ENCODE measurements at places on chromosomes 5 and 9.

DNA sequence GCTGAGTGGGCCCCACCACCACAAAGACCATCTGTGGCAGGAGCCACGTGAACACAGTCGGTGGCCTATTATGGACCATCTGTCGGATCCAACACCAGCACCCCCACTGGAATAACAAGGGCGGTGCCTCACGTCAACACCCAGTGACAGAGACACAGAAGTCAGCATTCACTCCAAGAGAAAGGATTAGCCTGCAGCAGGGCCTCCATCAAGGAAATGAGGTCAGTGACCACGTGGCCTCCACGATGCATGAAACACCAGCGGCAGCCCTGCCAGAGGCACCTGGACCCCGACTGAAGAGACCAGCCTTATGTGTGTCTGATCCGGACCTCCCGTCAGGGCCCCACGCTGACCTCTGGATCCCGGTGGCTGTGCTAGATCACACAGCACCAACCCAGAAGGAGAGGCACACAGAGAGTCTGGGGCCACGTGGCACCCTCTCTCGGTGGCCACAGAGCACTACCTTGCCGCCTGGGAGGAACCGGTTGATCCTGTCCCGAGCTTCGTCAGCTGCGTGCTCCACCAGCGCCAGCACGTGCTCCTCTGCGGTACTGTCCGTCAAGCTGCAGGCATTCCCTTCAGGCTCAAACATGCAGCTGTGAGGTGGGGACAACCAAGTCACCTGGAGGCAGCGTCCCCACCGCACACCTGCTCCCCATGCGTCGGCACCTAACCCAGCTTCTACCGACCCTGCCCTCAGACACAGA, 9.0 kb downstream of the BRD9 start:
- DNase-seq, result peak; percentile 56

DNA sequence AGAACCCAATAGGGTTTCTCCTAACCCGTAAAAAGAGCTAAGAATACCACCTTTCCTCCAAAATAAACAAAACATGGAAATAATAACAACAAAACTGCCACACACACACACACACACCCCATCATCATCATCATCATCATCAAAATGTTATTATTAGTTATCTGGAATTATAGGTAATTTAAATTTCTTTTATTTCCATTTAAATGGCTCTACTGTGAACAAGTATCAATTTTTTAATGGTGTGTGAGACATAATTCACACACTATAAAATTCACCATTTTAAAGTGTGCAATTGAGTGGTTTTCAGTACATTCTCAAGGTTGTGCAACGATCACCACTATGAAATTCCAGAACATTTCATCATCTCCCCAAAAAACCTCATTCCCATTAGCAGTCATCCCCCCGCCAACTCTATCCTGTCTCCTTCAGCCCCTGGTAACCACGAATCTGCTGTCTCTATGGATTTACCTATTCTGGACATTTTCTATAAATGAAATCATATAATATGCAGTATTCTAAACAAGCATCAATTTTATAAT, 172.7 kb downstream of the ROR2 start:
- DNase-seq, result no peak

DNA sequence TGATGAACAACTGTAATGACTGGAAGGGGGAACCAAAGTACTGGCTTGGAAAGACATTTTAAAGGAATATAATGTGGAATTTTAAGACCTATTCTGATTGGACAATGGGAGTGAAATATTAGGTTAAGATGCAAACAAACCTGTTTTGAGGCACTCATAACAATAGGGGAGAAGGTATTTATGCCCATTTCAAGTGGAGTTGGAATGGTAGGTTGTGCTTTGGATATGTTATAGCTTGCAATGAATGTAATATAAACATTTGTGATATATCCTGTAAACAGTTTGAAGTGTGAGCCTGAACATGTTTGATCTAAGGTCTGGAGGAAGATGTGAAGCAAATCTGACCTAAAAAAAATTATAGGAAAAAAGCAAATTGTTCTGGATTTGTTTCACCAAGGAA, 129.6 kb upstream of the GRHPR start:
- no peak for DNase-seq

- DNase-seq, result no peak
These were observed 479.8 kb upstream of the CTNND2 start for GRCh38 chr5:12384005-12384404.

- DNase-seq, result no peak
These were observed 15.4 kb downstream of the TSPAN17 start for GRCh38 chr5:176662371-176663333.

DNA sequence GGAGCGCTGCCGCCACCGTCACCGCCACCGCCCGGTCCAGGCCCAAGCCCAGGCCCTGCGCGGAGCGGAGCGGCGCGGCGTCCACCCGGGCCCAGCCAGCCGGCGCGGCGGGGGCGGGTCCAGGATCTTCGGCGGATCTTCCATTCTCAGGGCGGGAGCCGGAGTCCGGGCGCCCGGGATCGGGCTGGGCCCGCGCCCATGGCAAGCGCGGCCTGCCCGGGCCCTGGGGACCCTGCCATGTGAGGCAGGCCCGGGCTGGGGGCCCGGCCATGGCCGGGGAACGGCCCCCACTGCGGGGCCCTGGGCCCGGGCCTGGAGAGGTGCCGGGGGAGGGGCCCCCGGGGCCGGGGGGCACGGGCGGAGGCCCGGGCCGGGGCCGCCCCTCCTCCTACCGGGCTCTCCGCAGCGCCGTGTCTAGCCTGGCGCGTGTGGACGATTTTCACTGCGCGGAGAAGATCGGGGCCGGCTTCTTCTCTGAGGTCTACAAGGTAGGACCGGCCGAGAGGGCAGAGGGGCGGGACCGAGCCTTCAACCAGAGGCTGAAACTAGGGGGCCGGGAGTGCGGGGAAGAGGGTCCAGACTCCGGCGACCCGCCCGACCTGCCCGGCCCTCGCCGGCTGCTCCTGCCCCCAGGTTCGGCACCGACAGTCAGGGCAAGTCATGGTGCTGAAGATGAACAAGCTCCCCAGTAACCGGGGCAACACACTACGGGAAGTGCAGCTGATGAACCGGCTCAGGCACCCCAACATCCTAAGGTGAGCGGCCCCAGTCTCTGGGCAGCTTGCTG, 482 bp downstream of the TESK1 start:
- no peak for DNase-seq

DNA sequence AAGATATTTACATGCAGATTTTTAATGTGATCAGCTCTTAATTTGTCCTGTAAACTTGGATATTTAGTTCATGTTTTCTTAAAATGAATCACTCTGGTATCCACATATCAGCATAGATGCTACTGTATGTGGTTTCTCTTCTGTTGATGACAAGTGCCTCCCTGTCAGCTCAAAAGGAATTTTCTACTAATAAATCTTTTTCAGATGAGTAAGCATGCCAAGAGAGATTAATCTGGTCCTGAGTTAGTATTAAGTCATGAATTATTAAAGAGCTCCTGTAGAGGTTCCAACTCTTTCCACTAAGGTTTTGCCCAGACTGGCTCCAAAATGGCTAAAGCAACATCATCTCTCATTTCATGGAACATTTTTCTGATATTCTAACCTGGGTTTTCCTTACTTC, 129.2 kb downstream of the GOLPH3 start:
- no peak for DNase-seq

DNA sequence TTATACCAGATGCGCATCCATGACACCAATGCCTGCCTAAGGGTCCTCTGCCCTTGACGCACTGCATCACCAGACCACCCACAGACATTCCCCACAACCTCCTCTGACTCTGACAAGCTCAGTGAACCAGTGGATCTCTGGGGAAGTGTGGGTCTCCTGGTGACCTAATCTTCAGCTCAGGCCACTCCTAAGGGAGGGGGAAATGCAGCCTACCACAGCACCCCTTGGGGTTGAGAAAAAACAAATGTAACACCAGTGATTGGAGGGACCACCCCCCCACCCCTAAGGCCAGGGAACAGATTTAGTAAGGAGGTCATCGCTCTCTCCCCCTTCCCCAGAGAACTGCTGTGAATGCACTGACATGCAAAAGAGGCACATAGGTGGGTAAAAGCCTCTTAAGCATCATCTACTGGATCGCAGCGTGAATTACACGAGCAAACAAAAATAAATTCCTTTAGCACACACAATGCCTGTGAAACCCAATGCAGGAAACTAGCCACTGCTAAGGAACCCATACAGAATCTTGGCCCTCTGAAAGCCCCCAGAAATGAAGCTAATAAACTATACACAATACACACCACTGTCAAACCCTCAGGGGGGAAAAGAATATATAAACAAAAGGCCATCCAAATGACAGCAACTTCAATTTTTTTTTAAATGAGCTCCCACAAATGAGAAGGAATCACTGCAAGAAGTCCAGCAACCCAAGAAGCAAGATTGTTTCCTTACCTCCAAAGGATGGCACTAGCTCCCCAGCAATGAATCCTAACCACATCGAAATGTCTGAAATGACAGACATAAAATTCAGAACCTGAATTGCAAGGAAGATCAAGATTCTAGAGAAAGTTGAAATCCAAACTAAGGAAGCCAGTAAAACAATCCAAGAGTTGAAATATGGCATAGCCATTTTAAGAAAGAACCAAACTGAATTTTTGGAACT, 513.7 kb upstream of the PTGER4 start:
- no peak for DNase-seq

DNA sequence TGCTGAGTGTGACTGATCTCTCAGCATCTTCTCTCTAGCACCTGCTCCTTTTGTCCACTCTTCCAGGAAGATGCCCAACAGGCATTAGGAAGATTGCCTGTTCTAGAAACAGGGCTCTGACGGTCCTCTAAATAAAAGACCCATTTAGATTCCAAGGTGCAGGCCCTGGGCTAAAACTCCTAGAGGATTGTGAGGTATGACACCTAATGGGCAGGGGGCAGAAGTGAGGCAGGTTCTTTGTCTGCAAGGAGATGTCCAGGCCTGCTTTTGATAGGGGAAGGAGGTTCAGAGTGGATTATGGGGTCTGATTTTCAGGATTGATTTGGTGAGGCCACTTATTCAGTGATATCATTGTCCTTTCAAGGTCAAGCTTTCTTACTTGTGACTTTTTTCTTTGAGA, 140.8 kb upstream of the TRPC7 start:
- no peak for DNase-seq

GRCh38 chr9:21864505-21864904, 62.1 kb downstream of the MTAP start:
- no peak for DNase-seq

DNA sequence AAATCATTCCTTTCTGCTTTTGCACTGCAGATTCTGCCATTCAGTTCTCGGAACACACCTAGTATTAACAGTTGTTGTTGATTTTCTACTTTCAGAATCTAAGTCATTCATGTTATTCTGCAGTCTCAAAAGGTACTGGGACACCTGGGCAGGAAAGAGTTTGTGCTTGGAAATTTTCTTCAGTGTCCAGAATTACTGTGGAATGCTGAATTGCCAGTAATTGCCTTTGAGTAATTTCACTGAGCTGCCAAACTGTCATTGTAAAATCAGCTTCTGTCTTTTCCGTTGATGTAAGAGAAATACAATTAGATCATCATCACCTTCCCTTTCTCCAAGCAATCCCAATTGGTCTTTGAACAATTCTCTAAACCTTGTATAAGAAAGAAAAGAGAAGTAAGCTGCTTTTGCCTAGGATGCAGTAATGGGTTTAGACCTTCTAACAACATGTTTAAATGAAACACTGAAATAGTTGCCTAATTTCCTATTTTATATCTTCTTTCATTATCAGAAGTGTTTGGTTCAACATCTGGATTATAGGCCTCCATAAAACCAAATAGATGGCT, 75.7 kb upstream of the TGFBR1 start:
- DNase-seq, result no peak

GRCh38 chr5:108531367-108532128, 149.7 kb upstream of the FBXL17 start:
- DNase-seq, result no peak

- DNase-seq, result no peak
These were observed 15.4 kb downstream of the HACD4 start for GRCh38 chr9:21015995-21016394.

DNA sequence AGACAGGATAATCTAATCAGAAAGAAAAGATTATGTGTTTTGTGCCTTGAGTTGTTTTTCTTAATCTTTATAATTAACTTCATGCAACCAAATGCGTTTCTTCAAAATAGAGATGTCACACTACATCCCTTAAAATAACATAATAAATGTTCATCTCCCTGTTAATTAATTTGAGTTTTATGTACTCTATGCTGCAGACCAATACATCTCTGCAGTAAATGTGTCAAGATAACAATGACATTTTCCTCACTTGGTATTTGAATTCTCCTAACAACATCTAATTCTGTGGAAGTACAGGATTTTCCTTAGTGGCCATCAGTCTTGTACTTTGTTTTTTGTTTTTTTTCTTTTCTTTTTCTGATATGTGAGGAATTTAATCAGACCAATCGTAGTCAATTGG, 279.2 kb upstream of the TYRP1 start:
- DNase-seq, result no peak

DNA sequence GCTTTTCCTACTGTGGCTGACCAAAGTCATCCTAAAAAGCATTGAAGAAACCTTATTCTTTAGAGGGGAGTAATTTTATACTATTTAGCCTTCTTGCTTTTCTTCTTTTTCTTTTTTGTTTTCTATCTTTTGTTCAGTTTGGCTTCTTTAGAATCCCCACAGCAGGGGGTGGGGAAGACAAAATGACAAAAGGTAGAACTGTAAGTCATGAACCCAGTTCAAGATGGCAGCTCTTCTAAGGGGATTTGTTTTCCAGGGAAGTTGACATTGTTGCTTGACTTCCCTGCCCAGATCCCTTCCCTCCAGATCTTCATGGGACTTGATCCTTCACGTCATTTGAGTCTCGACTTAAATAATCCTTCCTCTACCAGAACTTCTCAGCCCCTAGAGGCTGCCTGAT, 692.4 kb upstream of the DMAC1 start:
- DNase-seq, result no peak

DNA sequence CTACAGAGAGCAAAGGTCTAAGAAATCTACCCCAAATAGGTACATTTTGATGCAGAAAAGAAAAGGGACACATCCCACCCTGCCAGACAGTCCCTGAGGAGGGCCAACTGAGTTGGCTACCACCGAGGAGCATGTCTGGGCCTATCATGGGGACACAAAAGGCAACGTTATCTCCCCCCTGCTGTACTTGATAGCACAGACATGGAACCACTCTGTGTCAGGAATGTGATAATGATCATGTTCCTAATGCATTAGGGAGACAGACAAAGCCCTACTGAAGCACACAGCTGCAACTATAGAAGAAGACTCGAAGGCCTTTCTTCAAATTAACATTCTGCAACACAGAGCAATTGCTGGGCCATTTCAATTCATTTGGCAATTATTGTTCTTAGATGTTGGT, 84.5 kb downstream of the ENC1 start:
- no peak for DNase-seq

GRCh38 chr9:109861499-109861898, 81.5 kb downstream of the PALM2AKAP2 start:
- peak; percentile 42 for DNase-seq

- DNase-seq, result no peak
These were observed 494.5 kb upstream of the GRAMD2B start for GRCh38 chr5:125928663-125929062.

DNA sequence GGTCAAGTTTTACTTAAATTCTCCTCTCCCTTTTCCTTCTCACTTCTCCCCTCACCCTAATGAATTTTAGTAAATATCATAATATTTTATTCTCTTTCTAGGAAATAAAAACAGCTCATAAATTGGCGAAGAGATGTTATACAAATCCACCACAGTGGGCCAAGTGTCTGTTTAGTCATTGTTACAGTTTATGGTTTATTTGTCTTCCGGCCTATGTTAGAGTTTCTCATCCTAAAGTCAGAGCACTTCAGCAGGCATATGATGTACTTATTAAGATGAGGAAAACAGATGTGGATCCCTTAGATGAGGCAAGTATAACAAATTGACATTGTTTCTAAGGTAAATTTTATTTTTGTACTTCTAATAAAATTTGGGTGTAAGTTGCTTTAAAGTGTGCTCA, 48.2 kb downstream of the RPS6 start:
- no peak for DNase-seq
